Fibroblast of the aortic adventitia (primary cell): ENCODE measurements at places on chromosomes 5 and 9.

GRCh38 chr9:85742597-85742936, 813 bp upstream of the AGTPBP1 start:
- DNase-seq, result peak; percentile 63

GRCh38 chr9:113988385-113989016, 89.6 kb downstream of the AMBP start:
- DNase-seq, result no peak

DNA sequence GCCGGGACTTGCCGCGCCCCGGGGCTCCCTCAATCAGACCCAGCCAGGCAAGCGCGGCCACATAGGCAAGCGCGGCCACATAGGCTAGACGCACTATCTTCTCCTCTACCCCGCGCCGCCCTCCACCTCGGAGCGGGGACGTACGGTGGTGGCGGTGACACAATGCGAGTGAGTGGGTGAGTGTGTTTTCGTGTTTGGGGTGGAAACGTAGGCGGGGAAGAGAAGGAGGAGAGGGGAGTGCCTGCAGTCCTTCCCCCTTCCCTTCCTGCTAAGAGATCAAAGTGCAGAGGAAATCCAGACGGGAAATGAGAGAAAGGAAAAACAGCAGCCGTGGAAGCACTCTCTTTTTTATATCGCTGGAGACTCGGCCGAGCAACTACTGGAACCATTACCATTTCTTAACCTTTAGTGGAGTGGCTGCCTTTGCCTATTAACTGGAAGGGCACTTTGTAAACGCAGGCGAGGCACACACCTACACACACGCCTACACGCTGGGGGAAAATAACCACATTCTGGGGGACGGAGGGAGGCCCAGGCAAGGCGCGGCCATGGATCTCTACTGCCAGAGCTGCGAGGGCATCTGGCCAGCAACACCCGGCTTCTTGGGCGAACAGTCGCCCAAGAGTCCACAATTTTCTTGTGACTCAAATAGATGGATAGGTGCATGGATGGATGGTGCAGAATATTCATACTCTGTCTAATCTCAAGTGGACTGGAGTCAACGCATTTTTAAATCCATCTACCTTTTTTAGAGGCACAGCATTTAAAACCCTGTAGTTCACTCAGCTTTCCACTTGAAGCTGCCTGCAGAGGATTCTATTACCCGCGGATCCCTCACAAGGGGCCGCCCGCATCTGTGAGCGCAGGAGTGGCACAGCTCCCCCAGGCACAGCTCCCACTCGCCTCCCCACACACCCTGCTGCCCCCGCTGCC, 2.1 kb downstream of the EDIL3 start:
- peak; percentile 64 for DNase-seq

DNA sequence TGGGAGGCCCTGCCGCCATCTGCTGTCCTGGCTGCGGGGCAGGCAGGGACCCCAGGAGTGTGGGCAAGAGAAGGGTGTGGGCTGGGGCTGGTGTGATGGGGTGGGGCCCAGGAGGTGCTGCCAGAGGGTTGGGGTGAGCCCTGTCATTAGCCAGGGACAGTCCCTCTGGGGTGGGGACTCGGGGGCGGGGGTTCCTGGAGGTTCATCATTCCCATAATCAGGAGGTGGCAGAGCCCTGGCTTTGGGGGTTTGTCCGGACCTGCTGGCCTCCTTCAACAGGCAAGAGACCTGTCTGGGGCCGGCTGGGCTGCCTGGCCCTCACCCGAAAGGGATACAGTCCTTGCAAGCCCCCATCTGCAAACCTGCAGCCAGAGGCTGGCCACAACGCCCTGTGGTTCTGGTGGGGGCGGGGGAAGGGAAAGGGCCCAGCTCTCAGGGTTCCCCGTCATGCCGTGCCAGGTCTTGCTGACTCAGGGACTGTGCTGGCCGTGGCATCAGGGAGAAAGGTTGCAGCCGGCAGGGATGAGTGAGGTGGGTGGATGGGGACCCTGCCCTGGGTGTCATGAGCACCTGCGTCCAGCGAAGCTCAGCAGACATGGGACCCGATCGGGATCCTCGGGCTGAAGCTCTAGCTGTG, 65.2 kb downstream of the MRPL36 start:
- no peak for DNase-seq

GRCh38 chr9:33231623-33231942, 8.4 kb upstream of the SPINK4 start:
- no peak for DNase-seq

DNA sequence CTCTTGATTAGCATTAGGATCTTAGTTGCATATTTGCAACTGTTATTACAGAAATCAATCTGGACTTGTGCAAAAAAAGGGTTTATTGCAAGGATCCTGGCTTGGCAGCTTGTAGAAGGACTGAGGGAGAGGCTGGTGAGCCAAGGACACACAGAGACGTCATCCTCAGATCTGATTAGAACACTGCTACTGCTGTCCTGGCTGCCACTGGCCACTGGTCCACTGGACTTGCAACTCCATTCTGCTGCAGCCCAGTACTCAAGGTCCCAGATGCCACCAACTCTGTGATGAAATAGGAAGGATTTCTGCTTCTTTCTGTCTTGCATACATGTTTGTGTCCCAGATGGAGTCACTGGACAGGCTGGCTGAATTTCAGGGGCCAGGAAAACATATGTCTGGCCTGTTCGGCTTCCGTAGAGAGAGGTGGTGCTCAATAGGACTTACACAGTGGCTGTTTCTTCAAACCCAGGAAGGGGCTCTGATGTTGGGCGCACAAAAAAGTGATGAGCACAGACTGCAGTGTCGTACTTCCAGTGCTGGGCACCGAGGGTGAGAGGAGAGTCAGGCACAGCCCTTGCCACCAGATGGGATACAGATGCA, 68.9 kb upstream of the SH3PXD2B start:
- no peak for DNase-seq
